ENCODE measurements at places on chromosomes 1 and 21.

GRCh38 chr1:233549404-233549803, 64.5 kb upstream of the KCNK1 start:
- DNase-seq, result no peak

- no peak for DNase-seq
Observed at GRCh38 chr1:149843431-149844041, 55.8 kb upstream of the BOLA1 start.

GRCh38 chr1:214337511-214337910, 56.6 kb downstream of the SMYD2 start:
- DNase-seq, result peak; percentile 56

GRCh38 chr1:240235521-240236288, 144.0 kb downstream of the FMN2 start:
- DNase-seq, result no peak

DNA sequence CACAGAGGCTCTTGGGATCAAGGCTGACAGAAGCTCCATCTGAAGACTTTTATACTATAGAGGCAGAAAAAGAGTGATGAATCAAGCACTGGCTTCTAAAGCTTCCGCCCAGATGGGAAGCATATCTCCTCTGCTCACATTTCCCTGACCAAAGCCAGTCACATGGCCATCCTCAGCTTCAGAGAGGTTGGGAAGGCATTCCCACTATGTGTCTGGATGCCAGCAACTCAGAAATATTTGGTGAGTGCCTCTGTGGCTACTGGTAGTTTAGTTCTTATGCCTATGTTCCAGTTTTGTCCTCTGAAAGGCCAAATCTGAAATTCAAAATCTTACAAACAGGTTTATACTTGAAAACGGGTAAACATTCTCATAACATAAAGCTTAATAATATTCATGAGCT, 9.9 kb upstream of the DISC1 start:
- no peak for DNase-seq

DNA sequence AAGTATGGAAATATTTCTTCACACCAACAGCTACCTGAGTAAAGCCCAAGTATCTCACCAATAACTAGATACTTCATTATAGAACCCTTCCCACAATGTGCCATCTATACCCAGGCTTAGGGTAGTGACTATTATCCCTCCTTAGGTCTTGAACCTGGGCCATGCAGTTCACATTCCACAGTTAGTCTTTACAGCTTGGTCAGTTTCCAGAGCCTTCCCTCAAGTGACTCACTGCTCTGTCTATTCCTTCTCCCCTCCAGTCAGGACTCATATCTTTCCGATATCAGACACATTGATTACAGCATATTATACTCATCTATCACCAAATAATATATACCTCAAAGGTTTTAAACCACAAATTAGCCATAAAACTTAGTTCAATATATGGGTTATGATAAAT, 23.6 kb downstream of the VAMP4 start:
- DNase-seq, result peak; percentile 14

DNA sequence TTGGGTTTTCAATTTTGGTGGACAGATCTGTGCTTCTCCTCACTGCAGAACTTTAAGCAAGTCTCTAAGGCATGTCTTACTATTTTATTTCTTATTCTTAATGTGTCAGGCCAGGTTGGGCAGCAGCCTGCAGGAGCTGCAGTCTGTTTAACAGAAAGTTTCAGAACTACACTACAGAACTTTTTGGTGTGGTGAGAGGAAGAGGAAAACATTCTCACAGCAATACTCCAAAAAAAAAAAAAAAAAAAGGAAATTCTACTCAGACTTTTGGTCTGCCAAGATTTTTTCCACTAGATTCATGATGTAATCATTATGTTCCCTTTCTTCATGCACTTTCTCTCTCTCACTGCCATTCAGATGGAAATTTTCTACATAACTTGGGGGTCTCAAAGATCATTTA, 255.2 kb downstream of the COL11A1 start:
- DNase-seq, result no peak

- no peak for DNase-seq
Observed at GRCh38 chr1:182279724-182280503, 111.7 kb downstream of the GLUL start.

GRCh38 chr1:161092621-161093028, 3.3 kb upstream of the NECTIN4 start:
- peak; percentile 35 for DNase-seq

GRCh38 chr1:231032963-231033362, 7.1 kb downstream of the FAM89A start:
- DNase-seq, result no peak

DNA sequence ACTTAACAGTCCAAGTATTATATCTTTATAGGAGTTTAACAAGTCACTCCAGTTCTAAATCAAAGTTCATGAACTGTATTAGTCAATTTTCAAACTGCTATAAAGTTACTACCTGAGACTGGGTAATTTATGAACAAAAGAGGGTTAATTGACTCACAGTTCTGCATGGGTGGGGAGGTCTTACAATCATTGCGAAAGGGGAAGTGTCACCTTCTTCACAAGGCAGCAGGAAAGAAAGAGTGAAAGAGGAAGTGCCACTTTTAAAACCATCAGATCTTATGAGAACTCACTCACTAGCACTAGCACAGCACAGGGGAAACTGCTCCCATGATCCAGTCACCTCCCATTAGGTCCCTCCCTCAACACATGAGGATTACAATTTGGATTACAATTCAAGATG, 70.0 kb downstream of the CLCA4 start:
- no peak for DNase-seq

DNA sequence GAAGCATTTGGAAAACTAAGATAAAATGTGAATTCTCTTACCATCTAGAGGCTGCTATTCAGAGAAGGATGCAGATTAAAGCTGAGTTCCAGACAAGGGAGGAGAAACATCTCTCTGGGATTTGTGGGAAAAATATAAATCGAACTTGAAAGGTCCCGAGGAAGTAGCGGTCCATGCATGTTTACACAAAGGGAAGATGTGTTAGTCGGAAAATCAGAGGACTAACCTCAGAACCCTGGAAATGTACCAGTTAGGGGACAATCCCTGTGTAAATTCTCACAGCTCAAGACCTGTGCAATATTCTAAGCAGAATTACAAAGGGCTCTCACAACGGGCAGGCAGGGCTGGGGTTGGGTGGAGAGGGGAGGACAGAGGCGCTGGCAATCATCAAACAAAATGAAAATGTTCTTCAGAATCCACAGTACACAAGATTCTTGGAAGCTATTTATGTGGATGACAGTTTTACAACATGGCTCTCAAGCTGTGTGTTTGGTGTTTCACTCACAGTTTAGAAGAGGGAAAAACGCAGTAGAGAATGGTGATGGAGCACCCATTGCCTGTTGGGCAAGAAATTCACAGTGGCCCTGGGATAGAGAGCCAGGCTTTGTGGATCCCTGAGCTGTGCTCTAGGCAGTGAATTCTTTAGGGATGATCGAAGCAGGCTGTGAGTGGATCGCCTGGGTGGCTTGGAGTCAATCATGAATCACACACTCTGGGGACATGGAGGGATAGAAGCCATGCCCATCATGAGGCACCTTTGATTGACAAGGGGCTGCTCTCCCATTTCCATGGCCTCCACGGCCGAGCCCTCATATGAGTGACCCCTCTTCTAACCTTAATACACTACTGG, 47.6 kb downstream of the KCNJ6 start:
- peak; percentile 56 for DNase-seq

- no peak for DNase-seq
Observed at GRCh38 chr1:15075817-15076216, 77.7 kb upstream of the TMEM51 start.

DNA sequence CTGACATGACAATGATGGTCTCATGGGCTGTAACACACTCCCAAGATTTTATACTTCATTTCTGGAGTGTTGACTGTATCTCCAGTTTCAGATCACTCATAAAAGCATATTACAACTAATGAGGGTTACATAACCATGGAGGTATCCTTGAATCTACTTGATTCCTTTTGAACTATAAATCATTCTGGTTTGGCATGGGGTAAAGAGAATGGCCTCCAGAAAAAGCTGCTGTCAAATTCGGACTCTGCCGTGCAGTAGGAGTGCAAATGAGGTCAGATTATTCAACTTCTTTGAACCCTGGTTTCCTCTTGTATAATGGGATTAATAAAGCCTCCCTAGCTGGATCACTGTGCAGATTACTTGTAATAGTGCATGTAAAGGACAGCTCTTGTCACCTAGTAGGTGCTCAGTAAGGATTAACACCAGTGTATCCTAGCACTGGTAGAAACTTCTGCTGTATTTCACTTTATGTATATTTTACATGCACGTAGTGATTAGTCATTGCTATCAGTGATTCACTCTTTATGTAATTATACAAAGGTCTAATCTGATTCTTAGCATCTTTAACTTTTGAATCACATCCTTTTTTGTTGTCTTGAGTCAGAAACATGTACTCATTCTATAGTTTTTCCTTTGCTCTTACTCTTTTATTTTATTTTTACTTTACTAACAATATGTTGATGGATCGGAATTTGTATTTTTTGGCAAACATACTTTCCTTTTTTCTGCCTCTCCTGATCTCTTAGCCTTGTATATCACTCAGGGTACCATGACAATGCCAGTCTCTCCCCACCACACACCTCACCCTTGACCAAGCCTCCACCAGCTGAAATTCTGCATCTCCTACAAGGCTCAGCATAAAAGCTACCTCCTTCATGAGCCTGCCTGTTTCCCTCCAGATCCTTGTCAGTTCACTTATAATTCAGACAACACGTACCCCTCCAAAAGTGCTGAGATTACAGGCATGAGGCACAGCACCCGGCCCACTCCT, 3.2 kb downstream of the LRRC8C start:
- no peak for DNase-seq

DNA sequence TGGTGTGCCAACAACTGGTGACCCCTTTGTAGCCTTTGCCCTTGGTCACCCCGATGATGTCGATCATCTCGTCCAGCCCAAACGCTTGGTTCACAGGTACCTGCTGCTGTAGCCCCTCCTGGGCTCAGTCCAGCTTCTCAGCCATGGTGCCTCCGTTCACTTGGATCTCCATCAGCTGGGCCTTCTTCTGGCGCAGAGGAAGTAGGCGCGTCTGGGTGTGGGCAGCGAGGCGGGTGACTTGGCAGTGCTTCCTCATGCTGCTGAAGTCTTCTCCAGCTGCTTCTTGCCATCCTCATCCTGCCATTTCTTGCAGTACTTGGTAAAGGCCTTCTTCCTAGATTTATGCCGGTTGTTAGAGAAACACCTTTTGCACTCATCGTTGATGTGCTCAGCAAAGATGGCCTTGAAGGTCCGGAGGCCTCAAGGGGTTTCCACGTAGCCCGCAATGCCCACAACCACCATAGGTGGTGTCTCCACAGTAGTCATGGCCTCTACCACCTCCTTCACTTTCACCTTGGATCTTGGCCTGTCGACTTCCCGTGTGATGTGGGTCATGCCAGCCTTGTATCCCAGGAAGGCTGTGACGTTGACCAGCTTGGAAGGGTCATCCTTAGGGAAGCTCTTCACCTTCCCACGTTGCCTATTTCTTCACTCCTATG, 13.0 kb downstream of the DOP1B start:
- DNase-seq, result no peak

- DNase-seq, result no peak
Observed at GRCh38 chr21:38902608-38903445, 97.1 kb downstream of the ETS2 start.

DNA sequence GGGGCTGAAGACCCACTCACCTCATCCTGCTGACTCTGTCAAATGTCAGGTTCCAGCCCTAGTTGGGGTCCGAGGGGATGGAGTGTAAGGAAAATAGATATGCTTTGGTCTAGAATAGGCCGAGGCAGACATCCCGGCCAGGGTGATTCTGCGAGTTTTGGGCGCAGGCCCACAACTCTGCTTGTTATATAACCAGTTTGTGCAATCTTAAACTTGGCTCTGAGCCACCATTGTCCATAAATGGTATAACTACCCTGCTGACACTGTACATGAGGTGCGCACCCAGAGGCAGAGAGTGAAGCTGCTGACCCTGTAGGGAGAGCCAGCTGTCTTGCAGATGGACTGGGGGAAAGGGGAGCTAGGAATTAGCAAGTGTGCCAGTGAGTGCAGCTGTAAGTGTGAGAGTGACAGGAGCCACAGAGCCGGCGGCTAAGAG, 1388.8 kb downstream of the AMY1C start:
- no peak for DNase-seq

GRCh38 chr21:41761211-41761933, 5.5 kb downstream of the RIPK4 start:
- DNase-seq, result no peak

- DNase-seq, result no peak
Observed at GRCh38 chr1:40793617-40794016, 10.0 kb downstream of the KCNQ4 start.

GRCh38 chr1:56404561-56405030, 174.8 kb downstream of the PLPP3 start:
- DNase-seq, result no peak

GRCh38 chr1:18602533-18603211, 28.0 kb upstream of the PAX7 start:
- no peak for DNase-seq

- DNase-seq, result no peak
Observed at GRCh38 chr1:11320153-11320936, 47.3 kb downstream of the UBIAD1 start.

DNA sequence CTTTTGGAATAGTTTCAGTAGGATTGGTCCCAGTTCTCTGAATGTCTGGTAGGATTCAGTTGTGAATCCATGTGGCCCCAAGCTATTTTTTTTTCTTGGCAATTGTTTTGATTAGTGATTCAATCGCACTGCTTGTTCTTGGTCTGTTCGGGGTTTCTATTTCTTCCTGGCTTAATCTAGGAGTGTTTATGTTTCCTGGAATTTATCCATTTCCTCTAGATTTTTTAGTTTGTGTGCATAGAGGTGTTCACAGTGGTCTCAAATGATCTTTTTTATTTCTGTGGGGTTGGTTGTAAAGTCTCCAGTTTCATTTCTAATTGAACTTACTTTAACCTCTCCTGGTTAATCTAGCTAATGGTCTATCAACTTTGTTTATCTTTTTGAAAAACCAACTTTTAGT, 117.6 kb downstream of the NME7 start:
- DNase-seq, result peak; percentile 2

DNA sequence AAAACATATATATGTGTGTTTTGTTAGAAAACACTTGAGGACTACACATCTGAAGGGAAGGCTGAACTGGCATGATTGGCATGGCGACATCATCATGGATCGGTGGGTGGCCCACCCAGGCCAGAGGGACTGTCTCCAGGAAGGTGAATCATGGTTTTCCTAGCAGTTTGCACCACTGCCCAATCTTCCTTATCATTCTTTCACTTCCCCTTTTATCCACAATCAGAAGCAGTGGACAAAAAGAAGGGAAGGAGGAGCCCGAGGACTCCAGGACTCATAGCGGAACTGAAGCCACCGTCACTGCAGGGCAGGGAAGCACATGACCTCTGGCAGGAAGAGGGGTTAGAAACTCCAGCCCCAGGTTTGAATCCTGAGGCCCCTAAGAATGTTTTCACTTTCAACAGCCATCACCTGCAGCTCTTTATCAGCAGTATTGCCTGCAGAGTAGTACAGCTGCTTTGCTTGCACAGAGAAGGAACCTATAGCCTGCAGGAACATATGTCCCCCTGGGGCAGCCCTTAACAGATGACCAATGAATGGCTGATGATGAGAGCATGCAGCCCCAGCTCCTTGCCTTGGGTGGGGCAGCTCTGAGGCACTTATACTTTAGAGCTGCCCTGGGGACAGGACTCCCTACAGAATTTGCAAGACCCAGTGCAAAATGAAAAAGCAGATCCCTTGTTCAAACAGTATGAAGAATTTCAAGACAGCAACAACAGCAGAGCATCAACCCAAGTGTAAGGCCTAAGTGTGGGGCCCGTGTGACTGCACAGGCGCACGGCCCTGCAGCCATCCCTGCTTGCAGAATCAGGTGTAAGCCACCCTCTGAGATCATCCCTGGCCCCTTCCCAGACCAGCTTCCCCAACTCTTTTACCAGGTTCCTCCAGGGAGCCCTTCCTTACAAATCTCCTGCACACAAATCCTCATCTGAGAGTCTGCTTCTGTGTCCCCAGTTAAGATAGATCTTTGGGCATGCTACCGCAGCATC, 241.8 kb upstream of the IRF2BP2 start:
- peak; percentile 33 for DNase-seq
